SHP77 treated with DMSO at 0.1 percent for 48 hours (cell line): ENCODE measurements at places on chromosomes 16 and 17.

GRCh38 chr16:46975165-46975564, 1.7 kb upstream of the DNAJA2 start:
- DNase-seq, result no peak

DNA sequence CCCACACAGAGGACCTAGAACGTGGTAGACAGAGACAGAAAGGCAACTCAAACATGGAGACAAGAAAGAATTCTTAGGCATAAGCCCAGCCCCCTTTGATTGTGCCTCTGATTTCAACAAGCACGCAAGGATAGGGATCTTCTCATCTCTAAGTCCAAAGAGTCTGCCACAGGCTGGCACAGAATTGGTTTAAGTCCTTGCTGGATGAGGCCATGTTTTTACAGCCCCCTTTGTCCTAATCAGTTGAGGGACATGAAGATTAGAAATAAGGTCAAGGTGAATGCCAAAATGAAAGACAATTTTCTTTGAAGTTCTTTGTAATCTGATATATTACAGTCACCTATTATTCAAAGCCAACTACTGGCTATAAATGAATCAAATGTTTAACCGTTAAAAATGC, 68.0 kb upstream of the ATP2A3 start:
- DNase-seq, result no peak

GRCh38 chr16:19757762-19758595, 39.9 kb downstream of the IQCK start:
- DNase-seq, result no peak

DNA sequence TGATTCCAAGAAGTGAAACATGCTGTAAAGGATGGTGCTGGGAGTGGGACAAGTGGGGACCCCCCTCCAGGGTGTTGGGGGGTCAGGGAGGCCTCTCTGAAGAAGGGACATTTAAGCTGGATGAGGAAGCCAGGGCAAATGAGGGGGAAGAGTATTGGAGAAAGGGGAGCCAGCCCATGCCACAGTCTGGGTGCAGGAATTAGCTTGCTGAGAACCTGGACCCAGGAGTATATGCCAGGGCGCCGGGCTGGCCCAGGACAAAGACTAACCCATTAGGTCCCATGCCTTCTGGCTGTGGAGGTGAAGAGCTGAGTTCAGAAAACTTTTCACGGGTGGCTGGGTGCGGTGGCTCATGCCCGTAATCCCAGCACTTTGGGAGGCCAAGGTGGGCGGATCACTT, 45.6 kb upstream of the PIK3R6 start:
- no peak for DNase-seq

GRCh38 chr16:89001117-89002027, 24.4 kb upstream of the CBFA2T3 start:
- no peak for DNase-seq

DNA sequence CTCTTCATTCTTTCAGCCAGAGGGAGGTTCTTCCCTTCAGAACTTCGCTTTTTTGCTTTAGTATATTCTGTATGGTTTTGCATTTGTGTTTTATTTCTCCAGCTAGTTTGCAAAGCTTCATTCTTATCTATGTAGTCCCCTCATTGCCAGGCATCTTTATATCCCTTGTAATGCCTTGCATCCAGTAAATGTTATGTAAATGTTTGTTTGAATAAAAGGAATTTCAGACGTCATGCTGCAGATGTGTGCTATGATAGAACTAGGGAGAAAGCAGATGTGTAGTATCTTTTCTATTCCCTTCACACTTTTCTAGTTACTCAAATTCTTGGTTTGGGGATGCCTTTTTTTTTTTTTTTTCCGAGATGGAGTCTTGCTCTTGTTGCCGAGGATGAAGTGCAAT, 62.6 kb upstream of the RASL10B start:
- no peak for DNase-seq

- no peak for DNase-seq
Observed at GRCh38 chr17:63993368-63993985, 4.7 kb upstream of the PRR29 start.

GRCh38 chr16:66225696-66226095, 140.8 kb upstream of the CDH5 start:
- DNase-seq, result no peak

DNA sequence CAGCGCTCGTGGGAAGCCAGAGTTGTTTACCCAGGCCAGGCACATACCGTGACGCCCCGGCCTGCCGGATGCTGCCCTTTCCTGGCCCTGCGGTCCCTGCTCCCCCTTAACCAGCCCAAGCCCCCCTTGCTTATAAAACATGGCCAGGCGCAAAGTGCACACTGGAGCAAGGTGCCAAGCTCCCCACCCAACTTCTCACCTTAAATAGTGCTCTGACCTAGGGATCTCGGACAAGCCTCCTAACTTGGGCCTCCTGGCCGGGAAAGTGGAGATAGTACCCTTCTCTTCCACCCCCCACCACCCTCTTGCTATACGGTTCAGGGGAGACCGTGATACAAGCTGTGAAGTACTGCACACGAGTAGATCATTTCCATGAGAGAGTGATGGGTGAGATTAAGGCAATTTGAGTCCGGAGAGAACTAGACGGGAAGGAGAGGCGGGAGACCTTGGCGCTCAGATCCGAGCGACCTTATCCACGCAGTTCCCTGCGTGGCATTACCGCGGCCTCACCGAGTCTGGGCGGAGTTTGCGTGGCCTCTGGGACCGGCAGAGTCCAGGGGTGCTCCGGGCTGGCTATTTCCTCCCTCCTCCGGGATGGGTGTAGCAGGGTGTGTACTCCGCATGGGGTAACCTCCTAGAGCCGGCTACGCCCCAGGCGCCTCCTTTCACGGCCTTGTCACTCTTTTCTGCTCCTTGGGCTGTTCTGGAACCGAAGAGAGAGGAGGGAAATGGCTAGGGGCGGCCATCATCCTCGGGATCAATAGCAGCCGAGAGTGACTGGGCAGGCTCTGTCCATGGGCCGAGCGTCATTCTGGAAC, 4.4 kb upstream of the LHX1 start:
- DNase-seq, result no peak

DNA sequence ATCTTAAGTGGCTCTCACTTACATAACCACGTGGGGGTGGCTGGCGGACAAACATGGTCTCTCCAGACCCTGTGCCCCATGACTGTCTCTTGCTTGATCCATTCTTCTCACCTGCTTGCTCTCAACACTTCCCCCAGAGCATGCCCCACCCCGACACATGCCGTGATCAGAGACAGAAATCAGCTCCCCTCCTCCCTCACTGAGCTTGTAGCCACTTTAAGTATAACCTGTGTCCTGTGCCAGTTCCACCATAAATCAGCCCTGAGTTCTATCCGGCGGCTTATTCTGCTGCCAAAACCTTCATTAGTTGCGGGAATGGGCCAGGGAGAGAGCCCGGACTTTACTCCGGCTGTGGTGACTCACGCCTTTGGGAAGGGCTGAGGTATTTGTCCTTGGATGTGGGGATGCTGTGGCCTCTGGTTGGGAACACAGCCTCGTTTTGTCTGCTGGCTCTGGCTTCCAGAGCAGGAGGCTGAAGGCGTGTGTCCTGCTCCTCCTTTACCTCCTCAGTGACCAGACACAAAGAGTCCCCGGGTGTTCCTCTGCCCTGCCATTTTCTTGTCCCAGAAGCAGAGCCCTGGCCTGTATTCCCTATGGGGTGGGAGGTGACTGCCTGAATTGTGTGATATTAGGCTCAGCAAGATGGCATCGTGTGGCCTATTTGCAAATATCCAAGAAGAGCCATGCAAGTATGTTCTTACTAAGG, 21.1 kb downstream of the ANKRD40 start:
- no peak for DNase-seq

- no peak for DNase-seq
Observed at GRCh38 chr16:30567991-30568638, 3.4 kb downstream of the ZNF688 start.

GRCh38 chr16:56108056-56108471, 83.2 kb upstream of the GNAO1 start:
- DNase-seq, result no peak

GRCh38 chr17:81869221-81870130, 1.7 kb downstream of the ARHGDIA start:
- DNase-seq, result no peak

DNA sequence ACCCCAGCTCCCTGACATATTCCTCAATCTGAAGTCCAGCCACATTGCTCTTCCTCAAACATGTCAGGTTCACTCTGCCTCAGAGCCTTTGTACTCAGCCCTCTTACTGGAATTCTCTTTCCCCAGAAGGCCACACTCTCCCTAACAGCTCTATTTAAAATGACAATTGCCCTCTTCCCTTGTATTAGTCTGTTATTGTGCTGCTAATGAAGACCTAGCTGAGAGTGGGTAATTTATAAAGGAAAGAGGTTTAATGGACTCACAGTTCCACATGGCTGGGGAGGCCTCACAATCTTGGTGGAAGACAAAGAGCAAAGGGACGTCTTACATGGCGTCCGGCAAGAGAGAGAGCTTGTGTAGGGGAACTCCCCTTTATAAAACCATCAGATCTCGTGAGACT, 46.0 kb downstream of the HS3ST2 start:
- DNase-seq, result no peak

- no peak for DNase-seq
Observed at GRCh38 chr17:5715478-5715877, 131.2 kb upstream of the NLRP1 start.

- peak; percentile 31 for DNase-seq
Observed at GRCh38 chr16:28974007-28974436, 556 bp upstream of the SPNS1 start.

DNA sequence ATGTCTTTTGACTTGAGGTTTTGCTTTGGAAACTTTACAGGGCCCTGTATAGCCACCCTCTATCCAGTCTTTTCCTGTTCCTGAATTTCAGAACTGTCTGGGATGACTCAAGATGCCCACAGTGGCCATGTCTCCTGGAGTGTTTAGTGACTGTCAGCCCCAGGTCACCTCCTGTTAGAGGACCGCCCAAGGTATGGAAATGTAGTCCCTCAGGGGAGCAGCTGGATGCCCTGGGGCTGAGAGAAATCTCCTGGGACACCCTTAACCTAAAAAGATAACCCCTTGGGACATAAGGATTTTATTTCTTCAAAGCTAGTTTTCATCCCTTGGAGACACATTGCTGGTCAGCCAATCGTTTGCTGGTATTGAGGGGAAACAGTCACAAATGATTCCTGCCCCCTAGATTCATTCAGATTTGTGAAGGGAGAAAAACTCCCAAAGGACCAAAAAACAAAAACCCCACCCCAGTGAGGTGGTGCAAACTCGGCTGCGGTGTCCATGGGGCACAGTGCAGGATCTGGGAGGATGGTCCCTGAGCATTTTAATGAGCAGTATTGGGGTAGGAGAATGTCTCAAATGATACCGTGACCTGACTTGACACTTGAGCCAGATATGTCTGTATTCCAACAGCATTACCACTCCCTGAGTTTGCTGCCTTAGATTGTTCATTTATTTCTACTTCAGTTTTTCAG, 1.7 kb downstream of the ZNF267 start:
- no peak for DNase-seq

GRCh38 chr16:30409125-30410060, 2.0 kb downstream of the ZNF771 start:
- peak; percentile 89 for DNase-seq
